ENCODE measurements at places on chromosomes 12 and 14.

- no peak for DNase-seq
These were observed 1.7 kb upstream of the VASH1 start for GRCh38 chr14:76759589-76759988.

DNA sequence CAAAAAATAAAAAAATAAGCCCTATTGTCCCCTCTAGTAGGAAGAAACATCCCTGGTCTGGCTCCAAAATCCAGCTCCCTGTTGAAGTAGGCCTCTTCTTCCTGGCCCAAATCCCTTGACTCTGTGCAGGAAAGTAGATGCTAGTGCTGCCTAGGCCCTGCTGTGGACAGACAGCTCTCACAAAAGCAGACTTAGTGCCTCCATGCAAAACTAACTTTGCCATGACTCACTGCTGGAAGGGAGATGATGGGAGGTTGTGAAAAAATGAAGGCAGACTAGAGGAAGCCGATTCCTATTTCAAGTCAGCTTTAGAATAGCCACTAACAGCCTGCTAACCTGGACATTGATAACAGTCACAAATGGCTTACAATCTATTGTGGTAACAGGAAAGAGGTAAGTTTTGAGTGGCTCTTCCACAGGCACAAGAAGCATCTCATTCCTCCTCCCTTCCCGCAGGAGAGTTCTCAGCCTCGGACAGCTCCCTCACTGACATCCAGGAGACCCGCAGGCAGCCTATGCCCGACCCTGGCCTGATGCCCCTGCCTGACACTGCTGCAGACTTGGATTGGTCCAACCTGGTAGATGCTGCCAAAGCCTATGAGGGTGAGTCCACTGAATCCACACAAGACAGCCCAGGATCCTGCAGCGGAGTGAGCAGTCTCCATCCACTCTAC, 198.9 kb upstream of the RGS6 start:
- DNase-seq, result no peak

- no peak for DNase-seq
These were observed 73.1 kb upstream of the PWP1 start for GRCh38 chr12:107612508-107612907.

DNA sequence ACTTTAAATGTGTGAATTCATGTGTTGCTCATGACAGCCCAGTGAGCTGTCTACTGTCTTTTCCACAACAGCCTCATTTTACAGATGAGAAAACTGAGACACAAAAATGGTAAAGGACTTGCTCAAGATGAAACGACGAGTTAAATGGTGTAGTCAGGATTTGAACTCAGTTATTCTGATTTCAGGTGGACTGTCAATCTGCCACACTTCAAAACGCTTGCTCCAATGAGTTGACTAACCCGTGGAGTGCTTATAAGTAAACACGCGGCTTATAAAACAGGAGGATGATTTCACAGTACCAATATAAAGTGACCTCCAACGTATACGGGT, 652 bp upstream of the POLE2 start:
- no peak for DNase-seq

- DNase-seq, result no peak
These were observed 3.1 kb downstream of the SINHCAF start for GRCh38 chr12:31322801-31323207.

DNA sequence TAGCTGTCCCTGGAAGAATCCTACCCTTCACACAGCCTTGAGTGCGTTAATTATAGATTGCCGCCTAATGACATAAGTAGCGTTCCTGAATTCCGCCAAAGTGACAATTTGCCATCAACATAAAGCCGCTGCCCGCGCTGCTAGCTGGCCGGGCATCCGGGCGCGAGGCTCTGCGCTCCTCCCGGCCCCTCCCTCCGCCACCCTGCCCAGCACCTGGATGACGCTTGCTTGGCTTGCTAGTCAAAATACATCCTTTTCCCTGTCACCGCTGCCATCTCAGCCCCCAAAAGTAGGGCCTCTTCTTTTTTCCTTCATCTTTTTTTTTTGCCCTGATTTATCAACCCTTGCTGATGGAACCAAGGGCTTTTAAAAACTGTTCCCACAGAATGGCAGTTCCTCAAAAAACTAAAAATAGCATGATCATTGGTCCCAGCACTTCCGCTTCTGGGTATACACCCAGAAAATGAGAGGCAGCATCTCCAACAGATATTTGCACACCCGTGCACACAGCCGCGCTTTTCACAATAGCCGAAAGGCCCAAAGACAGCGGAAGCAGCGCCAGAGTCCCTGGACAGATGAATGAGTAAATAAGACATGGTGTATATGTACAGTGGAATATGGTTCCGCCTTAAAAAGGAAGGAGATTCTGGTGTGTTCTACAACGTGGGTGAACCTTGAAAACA, 235.2 kb downstream of the BCL11B start:
- no peak for DNase-seq

- DNase-seq, result no peak
These were observed 371.2 kb downstream of the DIO2 start for GRCh38 chr14:79840103-79840502.

DNA sequence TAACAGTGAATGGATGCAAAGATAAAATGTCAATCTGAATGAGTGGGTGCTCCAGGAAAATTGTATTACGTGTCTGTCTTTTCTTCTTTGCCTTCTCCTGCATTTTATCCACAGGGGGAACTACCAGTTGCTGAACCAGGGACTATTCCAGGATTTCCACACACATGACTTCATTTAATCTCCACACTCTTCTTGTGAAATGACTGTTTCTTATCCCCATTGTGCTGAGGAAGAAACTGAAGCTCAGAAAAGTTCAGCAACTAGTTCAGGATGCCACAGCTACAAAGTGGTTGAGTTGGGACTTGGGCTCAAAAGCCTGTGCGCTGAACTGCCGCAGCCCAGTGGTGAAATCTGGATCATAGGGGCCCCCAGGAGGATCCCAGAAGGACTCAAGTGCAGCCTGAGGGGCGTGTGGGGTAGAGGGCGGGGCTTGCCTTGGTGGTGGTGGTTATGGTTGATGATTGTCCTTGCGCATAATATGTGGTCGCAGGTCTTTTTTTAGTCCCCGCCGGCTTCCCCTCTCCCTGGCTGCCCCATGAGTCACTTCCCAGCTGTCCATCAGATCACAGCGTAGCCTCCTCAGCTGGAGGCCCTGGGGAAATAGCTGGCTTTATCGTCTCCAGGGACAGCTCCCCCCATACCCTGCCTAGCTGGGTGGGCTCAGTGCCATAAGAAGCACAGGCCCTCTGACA, 235.2 kb upstream of the CRY1 start:
- DNase-seq, result no peak

DNA sequence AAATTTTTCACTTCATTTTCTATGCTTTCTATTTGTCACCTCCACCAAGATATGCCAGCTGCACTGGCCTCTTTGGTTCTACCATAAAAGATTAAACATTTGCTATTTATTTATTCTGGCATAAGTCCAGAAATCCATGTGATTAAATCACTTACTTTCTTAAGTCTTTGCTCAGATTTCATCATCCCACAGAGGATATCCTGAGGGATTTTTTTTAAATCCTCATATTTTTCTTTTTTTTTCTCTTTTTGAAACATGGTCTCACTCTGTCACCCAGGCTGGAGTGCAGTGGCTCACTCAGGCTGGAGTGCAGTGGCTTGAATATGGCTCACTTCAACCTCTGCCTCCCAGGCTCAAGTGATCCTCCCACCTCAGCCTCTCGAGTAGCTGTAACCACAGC, 645.4 kb upstream of the ATXN7L3B start:
- no peak for DNase-seq

DNA sequence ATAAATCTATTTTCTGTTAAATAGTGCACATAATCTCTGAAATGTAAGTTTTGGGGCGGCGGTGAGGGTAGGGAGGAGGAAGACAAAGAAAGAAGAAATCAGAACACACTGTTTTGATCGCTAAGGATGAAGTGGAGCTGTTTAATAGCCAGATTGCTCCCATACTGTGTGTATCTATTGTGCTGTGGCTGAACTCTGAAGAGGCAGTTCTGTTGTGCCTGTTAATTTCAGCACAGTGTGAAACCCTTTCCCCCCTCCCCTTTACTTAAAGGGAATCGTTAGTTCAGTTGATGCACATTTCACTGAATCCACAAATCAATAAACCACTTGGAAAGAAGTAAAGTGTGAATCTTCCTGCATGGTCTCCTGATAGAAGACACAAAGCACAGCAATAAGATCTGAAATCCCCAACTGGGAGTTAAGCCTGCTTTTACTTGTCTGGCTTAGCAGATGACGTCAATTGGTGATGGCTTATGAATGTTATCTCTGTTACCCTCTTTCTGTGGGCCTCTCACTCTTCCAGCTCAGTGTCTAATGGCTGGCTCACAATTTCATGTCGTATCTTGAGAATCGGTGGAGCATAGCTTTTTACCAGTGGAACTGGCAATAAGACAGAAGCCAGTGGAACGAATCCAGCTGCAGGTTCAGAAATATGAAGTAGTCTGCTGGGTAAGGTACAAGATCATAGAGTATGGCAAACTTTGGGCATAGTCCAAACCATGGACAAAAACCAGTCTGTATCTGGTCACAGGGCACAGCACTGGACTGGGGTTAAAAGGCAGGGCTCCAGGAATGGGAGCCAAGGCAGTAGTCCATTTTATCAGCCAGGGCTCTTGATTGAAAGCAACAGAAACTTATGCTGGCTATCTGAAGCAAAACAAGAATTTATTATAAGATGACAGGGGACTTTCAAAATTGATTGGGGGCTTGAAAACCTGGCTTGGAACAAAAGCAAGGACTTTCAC, 413.5 kb upstream of the SEL1L start:
- DNase-seq, result no peak

Measured in CD4-positive, alpha-beta T cell treated with Interleukin-15 for 4 hours (primary cell).